Stimulated activated naive CD8-positive, alpha-beta T cell treated with anti-CD3 and anti-CD28 coated beads, Interleukin-15, amount 100 ng/mL, for 72 hours (primary cell): ENCODE measurements at places on chromosomes 13 and 19.
A peak's percentile ranks its signal among the peaks of the same experiment; 100 is the strongest.

DNA sequence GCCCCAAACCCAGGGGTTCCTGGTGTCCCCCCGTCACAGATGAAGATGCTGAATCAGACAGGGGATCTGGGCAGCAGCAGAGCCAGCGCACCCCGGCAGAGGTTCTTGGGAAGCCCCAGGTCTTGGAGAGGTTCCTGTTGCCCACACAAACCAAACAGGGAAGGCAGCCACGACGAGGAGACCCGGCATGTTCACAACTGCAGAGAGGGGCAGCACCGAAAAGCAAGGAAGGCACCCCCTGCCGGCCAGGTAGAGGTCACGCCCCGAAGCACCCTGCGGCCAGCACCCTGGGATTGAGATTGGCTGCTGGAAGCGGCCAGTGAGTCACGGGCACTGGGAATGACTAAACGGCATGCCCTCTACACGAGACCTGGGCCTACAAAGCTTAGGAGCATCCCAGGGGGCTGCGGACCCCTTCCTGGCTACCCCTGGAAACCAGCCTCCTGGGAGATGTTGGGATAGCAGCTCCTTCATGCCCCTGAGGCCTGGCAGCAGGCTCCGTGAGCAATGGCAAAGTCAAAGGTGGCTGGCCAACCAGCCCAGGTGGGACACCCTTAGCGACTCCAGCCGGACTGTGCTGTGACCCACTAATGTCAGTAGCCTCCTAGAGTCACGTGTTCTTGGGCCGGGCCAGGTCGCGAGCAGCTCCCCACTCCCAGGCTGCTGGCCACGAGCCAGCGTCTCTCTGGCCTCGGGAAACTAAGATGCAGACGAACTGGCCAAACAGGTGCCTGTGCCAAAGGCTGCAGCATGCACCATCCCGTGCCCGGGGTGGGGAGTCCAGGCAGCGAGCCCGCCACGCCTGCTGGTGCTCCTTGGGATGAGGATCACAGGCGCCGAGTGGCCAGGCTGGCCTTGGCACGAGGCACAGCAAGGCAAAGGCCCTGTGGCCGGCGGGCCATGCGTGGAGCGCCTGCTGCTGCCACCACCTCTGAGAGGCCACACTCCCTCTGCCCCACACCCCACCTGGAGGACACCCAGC lies 43.2 kb downstream of the MLLT1 start:
- no peak for DNase-seq

DNA sequence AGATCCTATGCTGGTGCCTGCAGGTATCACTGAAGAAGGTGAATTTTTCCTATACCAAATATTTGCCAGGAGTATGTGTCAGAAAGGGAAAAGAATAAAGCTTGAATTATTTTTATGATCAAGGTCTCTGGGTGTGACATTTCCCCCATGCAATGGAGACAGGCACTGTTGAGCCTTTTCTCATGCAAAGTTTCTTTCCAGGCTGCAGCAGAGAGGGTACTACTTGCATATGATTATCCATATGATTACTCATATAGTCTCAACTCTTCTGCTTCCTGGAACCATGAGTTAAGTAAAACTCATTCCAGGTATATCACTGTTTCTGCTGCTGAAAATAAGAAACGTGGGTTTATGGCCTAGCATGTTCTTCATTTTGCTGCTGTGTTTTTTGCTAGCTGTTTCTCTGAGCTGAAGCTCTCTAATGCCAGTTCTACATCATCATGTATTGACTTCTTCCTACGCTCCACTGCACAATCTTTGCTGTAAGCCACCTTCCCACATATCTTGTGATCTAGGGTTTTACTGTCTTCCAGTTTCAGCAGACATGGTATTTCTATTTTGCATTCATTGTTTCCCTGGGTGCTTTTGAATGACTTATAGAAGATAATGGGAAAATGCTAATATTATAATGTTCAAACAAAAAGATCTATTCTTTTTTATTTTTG lies 278.7 kb upstream of the GPC6 start:
- DNase-seq = no peak

DNA sequence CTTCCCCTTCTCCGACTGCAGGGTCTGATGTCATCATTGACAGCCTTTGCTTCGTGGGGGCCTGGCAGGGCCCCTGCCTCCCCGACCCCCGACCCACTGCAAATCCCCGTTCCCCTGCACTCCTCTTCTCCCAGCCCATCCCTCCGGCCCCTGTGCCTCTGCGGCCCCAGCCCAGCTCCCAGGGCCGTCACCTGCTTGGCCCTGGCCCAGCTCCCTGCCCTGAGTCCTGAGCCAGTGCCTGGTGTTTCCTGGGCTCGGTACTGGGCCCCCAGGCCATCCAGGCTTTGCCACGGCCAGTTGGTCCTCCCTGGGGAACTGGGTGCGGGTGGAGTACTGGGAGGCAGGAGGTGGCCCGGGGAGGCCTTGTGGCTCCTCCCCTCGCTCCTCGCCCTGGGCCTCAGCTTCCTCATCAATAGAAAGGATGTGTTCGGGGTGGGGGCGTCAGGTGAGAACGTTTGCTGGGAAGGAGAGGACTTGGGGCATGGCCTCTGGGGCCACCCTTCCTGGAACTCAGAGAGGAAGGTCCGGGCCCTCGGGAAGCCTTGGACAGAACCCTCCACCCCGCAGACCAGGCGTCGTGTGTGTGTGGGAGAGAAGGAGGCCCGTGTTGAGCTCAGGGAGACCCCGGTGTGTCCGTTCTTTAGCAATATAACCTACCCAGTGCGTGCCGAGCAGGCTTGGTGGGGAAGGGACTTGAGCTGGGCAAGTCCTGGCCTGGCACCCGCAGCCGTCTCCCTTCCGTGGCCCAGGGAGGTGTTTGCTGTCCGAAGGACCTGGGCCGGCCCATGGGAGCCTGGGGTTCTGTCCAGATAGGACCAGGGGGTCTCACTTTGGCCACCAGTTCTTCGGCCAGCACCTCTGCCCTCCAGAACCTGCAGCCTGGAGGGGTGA lies 15.9 kb upstream of the CELF5 start:
- DNase-seq = no peak

GRCh38 chr13:98796798-98797197 lies 44.3 kb upstream of the SLC15A1 start:
- DNase-seq = no peak

DNA sequence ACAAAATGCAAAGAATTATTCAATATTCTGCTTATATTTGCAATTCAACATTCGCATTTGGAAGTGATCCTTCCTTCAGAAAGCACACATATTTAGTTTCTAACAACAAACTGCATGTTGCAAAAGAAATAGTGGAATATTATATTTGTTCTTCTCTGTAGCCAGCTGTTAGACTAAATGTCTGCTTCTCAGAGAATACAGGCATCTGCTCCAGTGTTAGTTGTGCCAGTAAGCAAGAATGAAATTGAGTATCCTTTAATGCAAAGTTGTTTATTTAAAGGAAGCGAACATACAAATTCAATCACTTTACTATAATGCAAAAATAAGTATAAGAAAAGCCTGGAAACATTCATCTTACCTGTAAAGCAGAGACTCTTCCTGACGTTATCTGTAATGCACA lies 663 bp downstream of the SLITRK6 start:
- DNase-seq = no peak

GRCh38 chr13:31053896-31054295 lies 107.8 kb downstream of the HSPH1 start:
- no peak for DNase-seq

GRCh38 chr13:42656161-42656560 lies 82.2 kb downstream of the TNFSF11 start:
- no peak for DNase-seq

GRCh38 chr13:27374650-27375049 lies 49.8 kb upstream of the GTF3A start:
- peak; percentile 56 for DNase-seq

DNA sequence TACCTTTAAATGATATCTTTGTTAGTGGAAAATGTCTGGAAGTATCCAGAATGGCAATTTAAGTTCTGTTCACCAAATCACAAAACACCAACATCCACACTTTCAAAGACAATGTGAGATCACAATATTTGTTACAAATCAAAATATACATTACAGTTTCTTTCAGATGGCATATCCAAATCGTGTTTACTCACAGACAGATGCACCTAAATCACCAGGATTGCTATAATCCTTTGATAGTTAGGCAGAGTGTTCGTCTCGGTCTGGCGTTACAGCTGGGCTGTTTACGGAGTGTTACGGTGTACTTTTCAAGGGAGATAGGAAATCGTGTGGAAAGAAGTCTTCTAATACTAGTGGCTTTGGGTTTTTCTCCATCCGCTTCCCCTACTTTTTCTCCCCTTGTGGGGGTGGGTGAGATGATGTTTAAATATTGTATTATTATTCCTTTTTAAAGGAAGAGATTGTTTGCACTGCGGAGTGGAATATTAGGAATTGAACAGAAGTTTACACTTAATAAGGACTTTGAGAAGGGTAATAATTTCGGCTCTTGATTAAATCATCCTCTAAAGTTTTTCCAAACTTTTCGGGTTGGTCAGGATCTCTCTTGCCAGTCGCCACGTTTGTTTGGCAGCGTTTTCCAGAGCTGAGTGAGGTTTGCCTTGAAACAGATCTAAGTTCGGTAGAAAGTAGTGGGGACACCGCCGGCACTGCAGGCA lies 1.8 kb downstream of the MAB21L1 start:
- no peak for DNase-seq

GRCh38 chr13:40565282-40566148 lies 100.9 kb downstream of the FOXO1 start:
- DNase-seq = no peak

DNA sequence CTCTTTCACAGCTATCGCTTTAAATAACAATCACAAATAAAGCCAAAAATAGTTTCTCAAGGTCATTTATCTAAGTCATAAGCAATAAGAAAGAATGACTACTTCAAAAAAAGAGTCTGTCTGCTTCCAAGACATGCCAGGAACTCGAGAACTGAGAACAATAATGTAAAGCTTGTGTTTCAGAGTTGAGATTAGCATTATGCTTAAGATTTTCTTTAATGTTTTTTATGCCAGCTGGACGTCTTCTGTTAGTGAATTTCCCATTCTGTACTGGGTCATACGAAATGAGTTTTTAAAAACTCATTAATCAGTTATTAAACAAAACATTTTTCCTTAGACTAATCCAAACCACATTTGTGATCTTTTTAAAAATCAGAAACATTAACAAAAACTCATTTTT lies 3.2 kb upstream of the SPRYD7 start:
- no peak for DNase-seq

DNA sequence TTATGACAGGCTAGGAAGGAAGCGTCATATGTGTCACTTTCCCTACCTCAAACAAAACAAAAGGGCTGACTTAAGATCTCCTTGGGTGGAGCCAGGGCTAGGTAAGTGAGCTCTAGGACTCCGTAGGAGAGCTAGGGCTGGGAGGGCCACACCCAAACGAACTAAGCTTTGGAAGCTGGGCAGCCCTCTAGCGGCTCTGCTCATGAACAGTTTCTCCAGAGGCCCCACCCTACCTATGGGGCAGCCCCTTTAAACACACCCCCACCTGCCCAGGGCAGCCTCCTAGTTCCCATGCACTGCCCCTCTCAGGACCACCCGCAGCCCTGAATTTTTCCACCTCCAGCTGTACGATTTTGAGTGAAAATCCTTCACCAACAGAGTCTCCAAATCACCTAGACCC lies 3.5 kb downstream of the PEG3 start:
- DNase-seq = no peak
